Neural progenitor cell (in vitro differentiated cells): ENCODE measurements at places on chromosomes 7 and 10. TPM values are rescaled to one million over a fixed set of nuclear protein-coding genes. Genes with fewer than 3 reads are reported as not detected.

Gene ACHE
- total RNA-seq = 0.90 TPM in 1 of 2 replicates, not detected in the other

Gene LIPK
- total RNA-seq = not detected in 2 replicates

Gene FGFBP3
- 14.0 and 27.6 TPM in 2 replicates for total RNA-seq

Gene MMRN2
- total RNA-seq = 0.28 and 1.4 TPM in 2 replicates

Gene SPDYE3
- not detected in 2 replicates for total RNA-seq

Gene SLC35G1
- total RNA-seq = 11.6 and 14.6 TPM in 2 replicates

Gene GPR15LG
- not detected in 2 replicates for total RNA-seq
